ENCODE measurements at places on chromosomes 16 and 17.

DNA sequence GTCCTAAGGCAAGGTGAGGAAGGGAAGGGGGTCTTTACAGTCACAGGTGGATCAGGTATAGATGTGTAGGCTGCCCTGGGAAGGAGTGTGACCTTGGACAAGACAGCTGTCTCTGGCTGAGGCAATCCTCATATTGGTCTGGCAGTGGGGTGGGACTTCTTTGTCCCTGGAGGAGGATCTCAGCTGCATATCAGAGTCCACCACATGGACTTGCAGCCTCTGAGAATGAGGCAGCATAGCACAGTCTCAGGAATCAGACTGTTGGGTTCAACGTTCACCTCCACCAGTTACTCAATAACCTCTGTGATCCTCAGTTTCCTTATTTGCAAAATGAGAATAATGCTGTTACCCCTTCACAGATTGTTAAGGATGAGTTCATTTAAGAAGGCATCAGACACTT is 33.4 kb downstream of the ACSM2A start:
- no peak for DNase-seq

- no peak for DNase-seq
These were observed 13.0 kb downstream of the ACSF3 start for GRCh38 chr16:89106533-89107202.

DNA sequence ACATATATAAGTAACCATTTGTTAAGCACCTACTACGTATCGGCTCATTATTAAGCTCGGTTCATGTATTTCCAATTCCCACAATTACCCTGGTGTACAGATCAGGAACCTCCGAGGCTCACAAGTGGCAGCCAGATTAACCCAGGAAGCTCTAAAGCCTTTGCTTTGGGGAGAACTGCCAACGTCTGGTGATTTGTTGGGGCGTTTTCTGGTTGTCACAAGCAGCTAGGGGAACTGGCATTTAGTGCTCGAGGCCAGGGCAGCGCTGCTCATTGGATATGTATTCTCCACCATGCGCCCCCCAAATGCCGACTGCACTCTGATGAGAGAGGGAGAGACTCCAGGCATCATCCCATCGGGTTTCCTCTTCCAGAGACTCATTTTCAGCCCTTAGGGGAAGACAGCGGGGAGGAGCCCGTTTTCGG is 541 bp downstream of the ZNF18 start:
- no peak for DNase-seq

- peak; percentile 26 for DNase-seq
These were observed 13.4 kb upstream of the SLC38A8 start for GRCh38 chr16:84055801-84056634.
